GM13977 (cell line): ENCODE measurements at places on chromosomes 2 and 18.

DNA sequence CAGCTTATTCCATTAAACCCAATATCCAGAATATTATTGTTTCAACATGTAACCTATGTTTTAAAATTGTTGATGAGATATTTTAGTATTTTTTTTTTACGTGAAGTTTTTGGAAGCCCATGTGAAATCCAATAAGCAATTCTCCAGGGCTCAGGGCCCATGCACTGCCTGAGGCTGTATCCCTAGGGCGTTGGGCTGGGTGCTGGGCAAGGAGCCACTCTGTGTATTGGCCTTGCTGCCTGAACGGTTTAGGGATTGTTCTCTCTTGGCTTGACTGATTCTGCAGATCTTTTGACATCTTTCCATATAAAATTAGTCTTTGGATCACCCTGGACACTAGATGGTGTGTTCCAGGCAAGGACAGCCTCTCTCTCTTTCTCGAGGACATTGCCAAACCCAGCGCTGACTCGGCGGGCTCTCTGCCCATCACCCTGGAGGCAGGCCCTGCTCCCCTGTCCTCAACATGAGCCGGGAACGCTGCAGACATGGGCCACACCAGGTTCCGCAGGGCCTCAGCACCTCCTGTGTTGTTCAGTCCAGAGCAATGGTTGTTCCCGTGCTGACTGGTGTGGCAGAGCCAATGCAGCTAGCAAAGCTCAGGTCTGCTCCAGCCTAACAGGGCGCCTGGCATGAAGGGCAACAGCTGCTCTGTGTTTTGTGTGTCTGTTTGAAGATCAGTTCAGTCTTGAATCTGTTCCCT, 163.0 kb downstream of the SEPTIN10 start:
- DNase-seq = no peak

DNA sequence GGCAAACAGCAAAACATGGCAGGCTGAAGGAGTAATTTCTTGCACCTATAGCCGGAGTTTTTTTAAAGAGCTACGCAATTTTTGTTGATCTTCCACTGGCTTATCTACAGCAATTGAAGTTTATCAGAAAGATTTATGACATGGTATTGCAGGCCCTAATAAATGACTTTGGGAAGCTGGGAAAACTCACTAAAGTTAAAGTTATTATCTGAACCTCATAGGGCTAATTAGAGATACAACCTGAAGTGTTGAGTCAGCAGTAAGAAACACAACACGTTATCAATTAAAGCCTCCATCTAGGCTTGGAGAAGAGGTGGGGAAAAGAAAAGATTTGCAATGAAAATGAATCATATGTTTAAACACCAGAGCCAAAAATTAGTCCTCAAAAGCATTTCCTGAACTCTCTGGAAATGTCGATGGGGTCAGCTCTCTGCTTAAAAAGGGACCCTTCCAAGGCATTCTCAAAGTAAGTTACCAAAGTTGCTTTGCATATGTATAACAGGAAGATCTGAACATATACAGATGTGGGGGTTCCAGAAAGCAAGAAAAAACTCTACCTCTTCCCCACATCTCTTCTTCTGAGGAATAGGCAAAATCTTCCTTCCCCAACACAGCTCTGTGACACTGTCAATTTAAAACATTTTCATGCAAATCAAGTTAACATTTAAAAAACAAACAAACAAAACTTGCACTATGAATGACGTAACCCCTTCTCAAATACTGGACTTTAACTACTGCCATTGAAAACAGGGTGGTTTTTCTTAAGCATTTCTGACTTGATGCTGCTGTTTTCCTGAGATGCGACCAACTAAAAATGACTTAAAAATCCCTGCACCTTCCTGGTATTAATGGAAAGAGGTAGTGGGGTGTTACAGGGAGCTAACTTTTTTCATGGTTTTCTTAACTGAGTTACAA, 915.6 kb downstream of the NRXN1 start:
- DNase-seq = no peak

DNA sequence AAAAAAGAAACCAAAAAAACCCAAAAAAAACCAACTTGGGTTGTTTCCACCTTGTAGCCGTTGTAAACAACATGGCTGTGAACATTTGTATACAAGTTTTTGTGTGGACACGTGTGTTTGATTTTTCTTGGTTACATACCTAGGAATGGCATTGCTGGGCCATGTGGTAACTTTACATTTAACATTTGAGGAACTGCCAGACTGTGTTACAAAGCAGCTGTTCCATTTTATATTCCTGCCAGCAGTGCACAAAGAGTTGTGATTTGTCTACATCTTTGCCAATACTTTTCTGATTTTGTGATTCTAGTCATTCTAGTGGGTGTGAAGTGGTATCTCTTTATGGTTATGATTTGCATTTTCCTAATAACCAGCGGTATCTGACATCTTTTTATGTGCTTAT, 22.5 kb downstream of the LPIN1 start:
- DNase-seq = no peak

GRCh38 chr18:9095297-9096006, 7.0 kb upstream of the NDUFV2 start:
- DNase-seq = peak; percentile 50

DNA sequence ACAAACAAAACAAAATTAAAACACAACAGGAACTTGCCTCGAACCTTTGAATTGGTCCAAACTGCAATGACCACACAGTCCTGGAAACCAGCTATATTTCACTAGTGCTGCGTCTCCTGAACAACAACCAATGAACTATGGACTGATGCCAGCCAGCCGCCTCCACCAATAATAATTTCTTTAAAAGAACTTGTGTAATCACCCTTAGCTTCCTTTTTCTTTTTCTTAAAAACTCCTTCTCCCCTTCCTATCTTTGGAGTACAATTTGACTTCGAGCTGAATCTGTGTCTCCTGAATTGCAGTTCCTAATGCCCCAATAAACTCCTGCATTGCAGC, 1.6 kb upstream of the CXXC1 start:
- no peak for DNase-seq

DNA sequence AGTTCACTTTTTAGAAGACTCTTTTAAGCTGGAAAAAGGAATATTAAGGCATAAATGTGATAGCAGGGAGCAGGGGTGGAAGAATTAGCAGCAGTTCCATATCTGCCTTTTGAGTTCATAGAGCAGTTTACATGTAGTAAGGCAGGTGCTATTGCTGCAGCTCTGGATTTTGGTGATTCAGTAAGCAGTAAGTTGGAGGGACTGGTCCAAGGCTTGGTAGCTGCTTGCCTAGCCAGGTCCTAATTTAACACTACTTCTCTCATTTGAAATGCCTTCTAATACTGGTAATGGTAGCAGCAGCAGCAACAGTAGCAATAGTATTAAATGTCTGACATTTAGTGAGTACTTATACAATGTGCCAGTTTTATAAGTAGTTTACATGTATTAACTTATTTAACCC, 30.0 kb downstream of the HAT1 start:
- DNase-seq = no peak

GRCh38 chr18:21254576-21254975, 12.5 kb downstream of the GREB1L start:
- no peak for DNase-seq

GRCh38 chr18:59620381-59620780, 76.8 kb downstream of the CCBE1 start:
- DNase-seq = no peak

DNA sequence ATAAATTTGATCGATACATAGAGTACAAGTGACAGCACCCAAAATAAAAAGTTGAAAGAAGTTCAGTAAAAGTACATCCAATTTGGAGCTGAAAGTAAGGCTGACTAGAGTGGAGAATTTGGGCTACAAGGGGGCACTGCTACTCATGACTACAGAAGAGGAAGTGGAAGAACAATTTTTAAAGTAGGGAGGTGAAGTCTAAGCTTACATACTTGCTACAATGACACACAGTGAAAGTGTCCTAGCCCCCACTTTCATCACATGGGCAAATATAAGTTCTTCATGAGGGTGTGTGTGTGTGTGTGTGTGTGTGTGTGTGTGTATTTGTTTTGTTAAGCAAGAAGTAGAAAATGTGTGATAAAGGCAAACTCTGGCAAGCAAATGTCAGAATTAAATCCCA, 45.7 kb downstream of the MAP3K2 start:
- DNase-seq = peak; percentile 64

GRCh38 chr2:107418708-107419107, 408.0 kb upstream of the RGPD4 start:
- DNase-seq = no peak

DNA sequence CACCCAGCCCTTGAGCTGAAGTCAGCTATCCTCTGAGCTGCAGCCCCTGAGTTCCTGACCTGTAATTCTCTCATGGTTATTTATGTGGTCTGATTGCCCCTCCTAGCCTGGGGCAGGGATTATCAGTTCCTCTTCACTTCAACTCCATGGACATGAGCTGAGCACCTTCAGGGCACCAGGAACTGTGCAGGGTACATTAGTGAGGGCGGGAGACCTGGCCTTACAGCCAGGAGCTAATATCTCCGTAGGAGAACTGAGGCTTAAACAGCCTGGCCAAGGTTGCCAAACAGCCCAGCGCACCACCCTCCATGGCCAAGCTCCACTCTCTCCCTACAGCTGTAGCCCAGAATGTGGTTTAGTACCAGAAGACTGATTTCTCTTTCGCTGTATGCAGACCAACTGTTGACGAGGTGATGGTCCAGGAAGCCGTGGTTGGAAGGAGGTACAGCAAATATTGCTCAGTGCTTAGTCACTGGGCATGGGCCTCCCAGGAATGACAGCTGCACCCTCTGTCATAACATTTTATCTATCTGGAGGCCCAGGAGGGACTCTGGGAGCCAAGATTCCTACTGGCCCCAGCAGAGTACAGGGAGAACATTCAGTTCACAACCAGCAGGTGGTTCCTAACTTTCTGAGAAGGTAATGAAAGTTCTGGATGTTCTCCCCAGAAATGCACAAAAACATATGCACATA, 228.7 kb upstream of the SIX2 start:
- DNase-seq = no peak

DNA sequence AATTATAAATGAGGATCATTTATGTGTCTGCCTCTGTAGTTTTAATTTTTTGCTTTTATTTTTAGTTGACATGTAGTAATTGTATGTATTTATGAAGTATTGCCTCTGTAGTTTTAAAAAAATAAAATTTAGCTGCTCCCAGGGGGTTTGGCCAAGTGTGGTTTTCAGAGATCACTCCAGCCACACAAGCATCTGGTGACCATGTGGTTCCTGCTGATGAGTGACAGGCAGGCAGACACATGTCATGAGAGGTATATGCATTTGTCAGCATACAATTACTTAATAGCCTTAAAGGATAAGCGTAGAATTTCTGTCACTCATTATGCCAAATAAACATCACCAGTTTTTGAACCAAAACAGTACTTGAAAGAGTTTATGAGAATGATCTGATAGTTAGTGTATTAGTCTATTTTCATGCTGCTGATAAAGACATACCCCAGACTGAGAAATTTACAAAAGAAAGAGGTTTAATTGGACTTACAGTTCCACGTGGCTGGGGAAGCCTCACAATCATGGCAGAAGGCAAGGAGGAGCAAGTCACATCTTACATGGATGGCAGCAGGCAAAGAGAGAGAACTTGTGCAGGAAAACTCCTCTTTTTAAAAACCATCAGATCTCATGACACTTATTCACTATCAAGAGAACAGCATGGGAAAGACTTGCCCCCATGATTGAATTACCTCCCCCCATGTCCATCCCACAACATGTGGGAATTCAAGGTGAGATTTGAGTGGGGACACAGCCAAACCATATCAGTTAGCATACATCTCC, 29.6 kb downstream of the MREG start:
- peak; percentile 28 for DNase-seq

DNA sequence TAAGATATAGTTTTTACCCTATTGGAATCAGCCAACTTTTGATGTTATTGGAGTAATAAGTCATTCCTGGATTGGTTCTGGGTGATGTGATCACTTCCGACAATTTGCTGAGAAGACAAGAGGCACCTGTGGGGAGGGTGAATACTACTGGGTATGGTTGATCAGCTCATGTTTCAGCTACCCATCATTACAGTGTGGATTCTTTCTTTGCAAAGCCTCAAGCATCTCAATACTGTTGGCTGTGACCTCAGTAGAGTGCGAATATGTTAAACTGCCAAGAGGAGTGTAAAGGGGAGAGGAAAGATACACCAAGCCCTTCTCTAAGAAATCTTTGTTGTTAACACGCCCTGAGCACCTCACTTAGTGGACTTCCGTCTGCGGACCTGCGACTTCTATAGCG, 317.7 kb downstream of the TDRD15 start:
- DNase-seq = no peak

- DNase-seq = peak; percentile 95
Observed at GRCh38 chr2:171893824-171894611, at the start of gene SLC25A12. Gene SLC25A12, minus strand, starts transcription at chr2:171894244. Its CDS starts 30 bp downstream, at chr2:171894214.

DNA sequence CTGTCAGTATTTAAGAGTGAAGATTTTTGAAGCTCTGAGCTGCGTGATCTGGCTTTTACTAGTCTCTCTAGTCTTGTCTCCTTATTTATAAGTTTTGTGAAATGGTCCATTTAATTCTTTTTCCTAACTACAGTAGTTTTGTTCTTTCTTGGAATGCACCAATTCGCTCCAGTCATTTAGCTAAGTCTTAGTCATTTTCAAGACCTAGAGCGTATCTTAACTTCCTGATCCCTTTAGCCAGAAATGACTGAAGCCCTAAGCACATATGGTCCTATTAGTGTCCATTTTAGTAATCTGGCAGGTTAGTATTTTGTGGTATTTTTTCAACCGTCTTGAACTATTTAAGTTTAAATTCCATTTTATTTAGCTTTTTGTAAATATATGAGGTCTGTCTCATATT, 3.6 kb downstream of the BIRC6 start:
- no peak for DNase-seq

- no peak for DNase-seq
Observed at GRCh38 chr2:157488877-157489276, 45.0 kb upstream of the CYTIP start.

- DNase-seq = no peak
Observed at GRCh38 chr18:58280191-58280590, 236.2 kb downstream of the NEDD4L start.

- DNase-seq = no peak
Observed at GRCh38 chr18:48441405-48441881, 32.3 kb upstream of the ZBTB7C start.

GRCh38 chr2:74646834-74647482, 1.2 kb downstream of the M1AP start:
- DNase-seq = no peak

- no peak for DNase-seq
Observed at GRCh38 chr18:5142131-5142530, 54.9 kb downstream of the AKAIN1 start.

GRCh38 chr2:81299841-81300240, 995.3 kb upstream of the LRRTM1 start:
- no peak for DNase-seq

DNA sequence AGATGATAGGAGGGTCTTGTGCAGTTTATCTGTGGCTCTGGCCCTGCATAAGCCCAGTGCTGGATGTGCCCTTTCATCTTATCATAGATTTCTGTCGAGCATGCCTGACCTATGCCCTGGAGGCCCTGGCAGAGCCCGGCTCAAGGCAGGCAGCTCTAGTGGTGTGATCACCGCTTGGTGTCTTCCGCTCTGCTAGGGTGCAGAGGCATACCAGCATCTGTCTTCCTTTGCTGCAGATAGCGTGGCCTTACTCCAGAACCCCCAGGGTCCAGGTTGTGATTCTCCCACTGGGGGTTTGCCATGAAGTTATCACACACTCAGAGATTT, 13.7 kb upstream of the TRAF3IP1 start:
- DNase-seq = no peak

GRCh38 chr2:88091943-88092342, 24.3 kb downstream of the SMYD1 start:
- no peak for DNase-seq

- no peak for DNase-seq
Observed at GRCh38 chr2:135471106-135471505, 59.9 kb downstream of the ZRANB3 start.

GRCh38 chr2:15472876-15473275, 88.3 kb downstream of the NBAS start:
- DNase-seq = no peak

- DNase-seq = no peak
Observed at GRCh38 chr2:234451852-234452625, 44.8 kb downstream of the ARL4C start.

- no peak for DNase-seq
Observed at GRCh38 chr2:66888791-66889631, 454.1 kb downstream of the MEIS1 start.
